ENCODE measurements at places on chromosomes 11 and 22.

DNA sequence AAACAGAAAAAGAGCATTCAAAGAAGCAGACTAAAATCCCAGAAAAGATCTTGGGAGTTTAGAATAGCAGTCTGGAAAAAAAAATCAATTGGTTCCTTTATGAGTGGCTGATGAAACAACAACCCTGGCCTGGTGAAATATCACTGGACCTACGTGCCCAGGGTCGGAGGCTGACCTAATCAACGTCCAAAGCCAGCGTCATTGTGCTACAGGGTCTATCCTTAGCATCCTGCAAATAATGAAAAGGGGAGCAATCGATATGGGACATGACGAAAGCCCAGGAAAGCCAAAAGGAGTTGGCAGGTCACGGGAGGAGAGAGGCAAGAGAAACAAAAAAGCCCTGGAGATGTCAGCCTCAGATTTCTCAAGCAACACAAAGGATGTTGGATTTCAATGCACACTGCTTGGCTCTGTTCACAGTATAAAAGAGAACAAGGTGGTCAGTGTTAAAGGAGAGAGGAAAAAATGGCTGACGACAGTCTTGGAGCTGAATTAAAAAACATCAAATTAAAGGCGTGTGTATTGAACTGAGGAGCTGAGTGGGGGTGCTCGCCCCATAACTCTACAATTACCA lies 148.8 kb downstream of the BLID start:
- no peak for DNase-seq

- DNase-seq, result no peak
Measured at GRCh38 chr11:29171360-29171950, 845.4 kb downstream of the KCNA4 start.

GRCh38 chr11:95993438-95994298 lies 69.8 kb upstream of the MTMR2 start:
- DNase-seq, result no peak

DNA sequence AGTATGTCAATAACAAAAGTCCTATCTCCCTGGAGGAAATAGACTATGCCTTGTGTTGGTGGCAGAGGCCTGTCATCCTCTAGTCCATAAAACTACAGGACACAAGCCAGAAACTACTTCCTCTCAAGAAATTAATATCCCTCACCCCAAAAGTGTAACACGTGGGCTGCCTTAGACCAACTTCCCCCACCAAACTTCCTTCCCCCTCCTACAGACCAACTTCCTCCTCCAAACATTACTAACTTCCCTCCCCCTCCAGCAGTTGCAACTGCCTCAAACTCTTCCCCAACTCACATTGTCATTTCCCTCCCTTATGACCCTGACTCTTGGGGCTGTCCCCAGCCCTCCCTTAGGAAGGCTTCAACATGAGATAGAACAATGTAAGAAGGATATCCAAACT lies 6.3 kb downstream of the OR52K2 start:
- peak; percentile 89 for DNase-seq

- no peak for DNase-seq
Measured at GRCh38 chr11:45217991-45218390, 68.2 kb downstream of the SYT13 start.

Data from suppressor macrophage treated with lipopolysaccharide for 4 hours (primary cell).